Stimulated activated CD8-positive, alpha-beta memory T cell treated with anti-CD3 and anti-CD28 coated beads, Interleukin-7, amount 100 ng/mL, for 4 hours (primary cell): ENCODE measurements at places on chromosomes 3 and 15.

DNA sequence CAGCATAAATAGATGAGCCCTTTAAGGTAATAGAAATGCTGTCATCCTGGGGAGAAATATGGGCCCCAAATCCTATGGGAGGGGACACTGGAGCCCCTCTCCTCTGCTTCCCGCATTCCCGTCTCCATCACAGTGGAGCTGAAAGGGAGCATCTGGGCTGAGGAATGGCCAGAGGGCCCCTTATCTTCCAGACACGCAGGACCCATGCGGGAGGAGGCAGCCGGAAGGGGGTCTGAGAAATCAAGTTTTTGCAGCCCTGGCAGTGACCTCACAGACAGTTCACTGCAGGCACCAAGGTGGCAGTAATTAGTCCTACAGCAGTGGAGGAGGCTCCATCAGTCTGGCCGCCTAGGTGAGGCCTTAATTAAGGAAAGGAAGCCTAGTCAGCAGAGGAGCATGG, 80.2 kb downstream of the RAB11A start:
- DNase-seq: no peak

GRCh38 chr3:153284282-153284938, 122.4 kb downstream of the RAP2B start:
- DNase-seq: peak; percentile 12

DNA sequence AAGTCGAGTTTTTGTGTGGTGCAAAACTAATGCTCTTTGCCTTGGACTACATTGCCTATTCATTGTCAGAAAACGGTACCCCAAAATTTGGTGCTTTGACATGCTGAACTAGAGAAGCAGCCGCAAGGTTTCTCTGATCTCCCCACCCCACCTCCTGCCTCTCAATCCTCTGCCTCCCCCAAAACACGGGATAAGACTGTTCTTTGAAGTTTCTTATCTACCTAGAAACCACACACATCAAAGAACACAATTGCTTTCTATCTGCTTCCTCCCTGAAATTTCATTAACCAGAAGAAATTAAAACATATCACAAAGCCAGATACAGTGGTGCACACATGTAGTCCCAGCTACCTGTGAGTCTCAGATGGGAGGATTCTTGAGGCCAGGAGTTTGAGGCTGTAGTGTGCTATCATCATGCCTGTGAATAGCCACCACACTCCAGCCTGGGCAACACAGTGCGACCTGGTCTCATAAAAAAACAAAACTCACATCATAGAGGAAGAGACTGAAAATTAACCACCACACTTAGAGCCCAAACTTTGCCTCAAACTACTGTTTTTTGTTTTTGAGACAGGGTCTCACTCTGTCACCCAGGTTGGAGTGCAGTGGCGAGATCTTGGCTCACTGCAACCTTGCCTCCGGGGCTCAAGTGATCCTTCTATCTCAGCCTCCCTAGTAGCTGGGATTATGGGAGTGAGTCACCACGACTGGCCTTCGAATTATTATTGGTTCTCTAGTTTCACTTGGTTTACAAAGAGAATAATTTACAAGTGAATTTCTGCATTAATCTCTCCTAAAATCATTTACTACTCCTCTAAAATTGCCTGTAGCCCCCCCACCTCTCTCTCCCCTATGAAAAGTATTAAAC, 2.7 kb upstream of the PCNP start:
- no peak for DNase-seq

- DNase-seq: no peak
Observed at GRCh38 chr3:8539419-8539818, 37.8 kb downstream of the LMCD1 start.

GRCh38 chr3:158430448-158430847, 140.5 kb upstream of the MLF1 start:
- DNase-seq: no peak

- no peak for DNase-seq
Observed at GRCh38 chr15:39564972-39565665, 15.8 kb upstream of the THBS1 start.

- no peak for DNase-seq
Observed at GRCh38 chr3:170488802-170489201, 70.1 kb downstream of the CLDN11 start.

DNA sequence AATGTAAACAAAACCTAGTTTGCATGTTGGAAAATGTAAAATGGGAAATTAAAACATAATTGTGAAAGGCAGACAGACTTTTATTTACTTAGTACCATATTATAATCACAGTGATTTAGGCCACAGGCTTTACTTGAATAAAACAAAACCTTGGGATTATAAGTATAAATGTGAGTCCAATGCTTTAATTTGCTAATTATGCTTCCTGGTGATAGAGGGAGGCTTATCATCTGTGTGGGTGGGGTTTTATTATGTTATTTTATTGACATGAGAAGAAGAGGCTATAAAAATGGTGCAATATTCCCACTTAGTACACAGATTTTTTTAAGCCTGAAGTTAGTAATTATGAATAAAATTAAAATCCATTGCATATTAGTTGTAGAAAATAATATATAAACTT, 248.3 kb upstream of the TBL1XR1 start:
- DNase-seq: no peak

DNA sequence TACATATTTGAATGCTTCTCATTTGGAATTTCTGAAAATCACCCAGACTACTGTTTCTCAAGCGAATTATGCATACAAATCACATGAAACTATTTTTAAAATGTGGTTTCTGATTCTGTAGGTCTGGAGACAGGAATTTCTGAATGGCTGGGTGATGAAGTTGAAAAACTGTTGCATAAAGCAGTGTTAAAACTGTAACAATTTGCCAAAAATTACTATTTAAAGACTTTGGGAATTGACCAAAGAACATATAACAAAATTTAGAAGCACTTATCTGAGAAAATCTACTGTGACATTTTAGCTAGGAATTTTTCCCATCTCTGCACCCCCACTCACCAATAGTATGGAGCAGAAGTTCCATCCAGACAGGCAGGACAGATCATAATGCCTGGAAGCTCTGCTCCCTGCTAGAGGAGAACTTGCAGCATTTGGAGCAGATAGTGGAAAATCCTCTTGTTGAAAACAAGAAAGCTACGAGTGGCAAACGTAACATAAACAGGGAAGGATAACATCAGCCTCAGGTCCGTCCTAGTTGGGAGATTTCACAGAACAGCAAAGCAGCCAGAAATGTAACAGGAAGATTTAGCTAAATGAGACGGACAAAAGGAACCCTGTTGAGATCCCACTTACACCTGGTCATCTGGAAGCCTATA, 132.3 kb upstream of the MCTP2 start:
- DNase-seq: no peak

- no peak for DNase-seq
Observed at GRCh38 chr3:87694678-87695077, 364.1 kb downstream of the CGGBP1 start.

GRCh38 chr3:117356091-117356705, 646.6 kb downstream of the TUSC7 start:
- DNase-seq: no peak

GRCh38 chr3:192655628-192656027, 71.7 kb downstream of the FGF12 start:
- no peak for DNase-seq

DNA sequence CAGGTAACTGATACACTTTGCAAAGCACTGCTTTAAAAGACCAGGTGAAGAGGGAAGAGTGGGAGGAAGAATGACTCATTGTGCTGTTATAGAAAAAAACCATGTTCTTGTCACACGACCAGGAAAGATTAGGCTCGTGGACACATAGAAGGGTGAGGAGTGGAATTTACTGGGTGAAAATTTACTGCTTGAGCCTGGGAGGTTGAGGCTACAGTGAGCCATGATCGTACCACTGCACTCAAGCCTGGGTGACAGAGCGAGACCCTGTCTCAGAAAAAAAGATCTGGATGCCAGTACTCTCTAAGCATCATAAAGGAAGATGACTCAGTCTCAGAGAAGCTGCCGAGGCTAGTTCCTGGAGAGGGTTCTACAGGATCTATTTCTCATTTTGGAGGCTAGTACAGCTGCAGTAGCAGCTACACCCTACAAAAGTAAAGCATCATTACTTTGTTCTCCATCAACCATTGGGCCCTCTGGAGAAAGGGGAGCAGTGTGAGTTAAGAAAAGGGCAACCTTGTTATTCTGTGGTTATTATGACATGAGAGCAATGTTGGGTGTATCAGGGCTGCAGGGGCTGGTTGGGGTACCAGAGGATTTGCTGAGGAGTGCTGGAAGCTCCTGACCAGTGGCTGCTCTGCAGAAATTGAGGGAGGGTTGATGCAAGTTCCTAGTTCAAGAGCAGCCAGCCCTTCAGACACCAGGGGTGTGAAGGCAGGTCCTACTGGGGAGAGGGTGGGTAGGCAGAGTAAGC, 75.4 kb downstream of the CMTM8 start:
- DNase-seq: no peak

GRCh38 chr15:101498076-101498716, 8.7 kb upstream of the PCSK6 start:
- DNase-seq: no peak

- no peak for DNase-seq
Observed at GRCh38 chr3:186461141-186461540, 83.0 kb downstream of the CRYGS start.

DNA sequence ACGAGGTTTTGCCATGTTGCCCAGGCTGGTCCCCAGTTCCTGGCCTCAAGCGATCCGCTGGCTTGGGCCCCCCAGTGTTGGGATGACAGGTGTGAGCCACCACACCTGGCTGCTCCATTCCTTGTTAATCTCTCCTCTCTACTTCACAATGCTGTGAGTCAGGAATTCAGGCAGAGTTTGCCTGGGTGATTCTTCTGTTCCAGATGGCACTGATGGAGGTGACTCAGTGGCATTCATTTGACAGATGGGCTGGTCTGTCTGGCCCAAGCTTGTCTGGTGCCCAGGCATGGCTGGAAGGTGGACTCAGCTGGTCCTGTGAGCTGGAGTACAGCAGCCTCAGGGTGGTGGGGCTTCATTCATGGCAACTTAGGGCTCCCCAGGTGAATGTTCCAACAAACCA, 43.2 kb downstream of the SLC6A20 start:
- no peak for DNase-seq

- DNase-seq: no peak
Observed at GRCh38 chr3:25252291-25252690, 175.8 kb upstream of the RARB start.

- no peak for DNase-seq
Observed at GRCh38 chr3:101784855-101785613, 6.0 kb downstream of the NXPE3 start.

- DNase-seq: no peak
Observed at GRCh38 chr15:55515491-55515890, 7.5 kb upstream of the DNAAF4 start.

DNA sequence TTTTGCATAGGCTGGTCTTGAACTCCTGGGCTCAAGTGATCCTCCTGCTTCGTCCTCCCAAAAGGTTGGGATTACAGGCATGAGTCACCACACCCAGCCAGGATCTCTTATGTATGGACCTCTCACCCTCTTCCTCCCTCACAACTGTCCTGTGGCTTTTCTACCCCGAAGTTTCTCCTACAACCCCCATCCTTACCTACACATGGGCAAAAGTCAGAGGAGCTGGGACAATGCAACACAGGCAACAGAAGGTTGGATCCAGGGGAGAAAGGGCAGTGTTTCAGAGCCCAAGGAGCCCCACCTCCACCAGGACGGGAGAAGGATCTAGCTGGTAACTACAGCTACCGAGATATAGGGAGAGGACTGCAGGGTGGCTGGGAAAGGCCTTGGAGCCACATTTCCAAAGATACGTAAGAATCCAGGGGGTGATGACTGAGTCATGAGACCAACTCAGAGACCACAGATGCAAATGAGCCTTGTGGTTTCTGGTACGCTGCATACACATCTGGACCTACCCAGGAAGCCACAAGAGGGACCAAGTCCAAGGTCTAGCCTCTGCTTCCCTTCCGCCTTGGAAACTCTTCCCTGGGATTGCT, 13.6 kb downstream of the IGDCC4 start:
- DNase-seq: no peak

GRCh38 chr3:64813326-64813725, 125.5 kb upstream of the ADAMTS9 start:
- no peak for DNase-seq

- DNase-seq: no peak
Observed at GRCh38 chr3:15151166-15151565, 52.2 kb upstream of the RBSN start.
